ENCODE measurements at places on chromosomes 7 and 10.

GRCh38 chr7:67018940-67019339 lies 22.3 kb downstream of the TYW1 start:
- DNase-seq, result no peak

GRCh38 chr10:44261296-44261695 lies 123.6 kb downstream of the CXCL12 start:
- DNase-seq, result no peak

- no peak for DNase-seq
Observed at GRCh38 chr7:137393570-137393969, 50.0 kb upstream of the PTN start.

DNA sequence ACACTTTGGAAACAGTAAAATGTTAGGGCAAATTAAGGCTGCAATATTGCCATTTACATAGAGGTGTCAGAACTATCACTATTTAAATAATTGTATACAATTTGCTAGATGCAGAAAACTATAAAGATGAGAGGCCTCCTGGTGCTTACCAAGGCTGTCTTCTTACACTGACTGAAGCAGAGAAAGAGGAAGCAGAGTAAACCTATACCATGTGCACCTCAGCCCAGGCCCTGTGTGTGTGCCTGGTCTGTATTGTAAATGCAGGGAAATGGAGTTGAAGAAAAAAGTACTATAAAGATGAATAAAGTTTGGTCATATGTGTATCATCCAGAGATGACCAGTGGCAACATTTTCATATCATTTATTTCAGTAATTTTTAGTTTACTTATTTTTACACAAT lies 29.2 kb downstream of the ELMO1 start:
- no peak for DNase-seq

DNA sequence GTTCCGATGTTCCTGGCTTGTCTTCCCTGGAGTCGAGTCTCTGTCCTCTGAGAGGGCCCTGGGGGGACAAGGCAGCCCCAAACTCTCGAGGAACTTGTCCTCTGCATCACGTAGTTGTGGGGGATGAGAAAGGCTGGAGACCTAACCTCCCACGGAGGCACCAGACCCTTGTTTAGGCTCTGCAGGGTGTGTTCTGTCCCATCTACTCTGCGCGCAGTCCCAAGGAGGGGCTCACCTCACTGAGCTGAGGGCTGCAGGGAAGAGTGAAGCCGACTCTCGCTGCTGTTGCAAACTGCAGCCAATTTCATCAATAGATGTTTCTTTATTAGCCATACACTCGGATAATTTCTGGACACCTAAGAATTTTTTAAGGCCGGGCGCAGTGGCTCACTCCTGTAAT lies 186.7 kb upstream of the ADARB2 start:
- no peak for DNase-seq

DNA sequence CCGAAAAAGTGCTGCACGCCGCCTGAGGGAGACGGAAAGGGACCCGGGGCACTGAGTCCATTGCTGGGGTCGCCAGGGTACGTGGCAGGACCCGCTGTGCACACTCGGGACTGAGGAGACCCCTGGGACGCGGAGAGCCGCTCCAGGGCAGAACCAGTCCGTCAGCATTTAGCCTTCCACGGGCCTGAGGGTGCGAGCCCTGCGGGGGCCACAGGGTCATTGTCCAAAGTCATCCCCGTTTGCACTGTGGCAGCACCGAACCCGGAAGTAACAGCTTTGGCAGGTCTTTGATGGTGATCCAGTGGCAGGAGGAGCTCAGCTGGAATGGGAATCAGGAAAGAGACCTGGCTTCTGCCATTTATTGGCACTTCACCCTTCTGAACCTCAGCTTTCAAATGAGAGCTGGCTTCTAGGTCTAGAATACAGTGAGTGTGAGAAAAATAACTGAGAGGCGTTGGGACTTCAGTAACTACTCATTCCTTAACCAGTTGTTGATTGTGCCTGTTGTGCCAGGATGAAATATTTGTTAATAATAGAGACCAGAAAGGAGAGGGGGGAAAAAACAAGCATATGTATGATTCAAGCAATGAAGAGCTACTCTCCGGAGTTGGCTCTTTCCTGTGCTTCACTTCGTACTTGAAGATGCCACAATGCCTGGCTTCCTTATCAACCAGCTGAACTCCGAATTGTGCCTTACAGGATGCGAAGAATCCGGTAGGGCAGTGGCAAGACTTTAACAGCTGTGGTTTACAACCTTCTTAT lies 811 bp upstream of the ARHGAP12 start:
- DNase-seq, result peak; percentile 71

DNA sequence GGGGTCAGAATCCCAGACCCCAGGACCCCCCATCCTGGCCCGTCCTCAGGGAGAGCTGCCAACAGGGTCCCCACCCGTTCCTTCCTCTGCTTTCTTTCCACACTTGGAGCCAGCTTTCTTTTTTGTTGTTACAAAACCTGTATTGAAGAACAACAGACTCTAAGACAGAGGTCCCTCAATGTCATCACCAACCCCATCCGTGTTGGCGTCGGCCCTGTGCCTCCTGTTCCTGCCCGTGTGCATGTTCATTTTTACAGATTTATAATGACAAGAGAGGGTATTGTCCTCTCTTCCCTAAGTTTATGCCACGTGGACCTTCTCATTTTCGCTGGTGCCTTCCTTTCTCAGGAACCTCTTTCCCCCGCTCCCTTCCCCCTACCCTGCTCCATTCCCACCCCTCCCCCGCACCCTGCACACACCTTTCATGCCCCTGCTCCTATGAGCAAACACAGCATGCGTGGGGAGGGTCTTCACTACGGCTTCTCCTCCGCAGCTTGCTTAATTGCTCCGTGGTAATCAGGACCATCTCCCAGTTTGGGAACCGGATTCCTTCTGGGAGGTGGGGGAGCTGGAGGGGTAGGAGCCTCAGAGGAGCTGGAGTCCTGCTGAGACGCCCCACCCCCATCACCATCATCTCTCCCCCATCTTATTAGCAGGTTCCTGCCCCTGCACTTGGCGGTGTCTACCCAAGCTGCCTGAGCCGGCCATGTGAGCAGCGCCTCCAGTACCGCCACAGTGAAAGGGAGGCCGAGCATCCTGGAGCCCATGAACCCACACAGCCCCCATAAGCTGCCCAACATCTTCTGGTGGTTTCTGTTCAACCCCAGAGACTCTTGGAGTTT lies 88.0 kb upstream of the INSIG1 start:
- no peak for DNase-seq

- peak; percentile 94 for DNase-seq
Observed at GRCh38 chr7:55255496-55256445, 109.4 kb upstream of the LANCL2 start.

DNA sequence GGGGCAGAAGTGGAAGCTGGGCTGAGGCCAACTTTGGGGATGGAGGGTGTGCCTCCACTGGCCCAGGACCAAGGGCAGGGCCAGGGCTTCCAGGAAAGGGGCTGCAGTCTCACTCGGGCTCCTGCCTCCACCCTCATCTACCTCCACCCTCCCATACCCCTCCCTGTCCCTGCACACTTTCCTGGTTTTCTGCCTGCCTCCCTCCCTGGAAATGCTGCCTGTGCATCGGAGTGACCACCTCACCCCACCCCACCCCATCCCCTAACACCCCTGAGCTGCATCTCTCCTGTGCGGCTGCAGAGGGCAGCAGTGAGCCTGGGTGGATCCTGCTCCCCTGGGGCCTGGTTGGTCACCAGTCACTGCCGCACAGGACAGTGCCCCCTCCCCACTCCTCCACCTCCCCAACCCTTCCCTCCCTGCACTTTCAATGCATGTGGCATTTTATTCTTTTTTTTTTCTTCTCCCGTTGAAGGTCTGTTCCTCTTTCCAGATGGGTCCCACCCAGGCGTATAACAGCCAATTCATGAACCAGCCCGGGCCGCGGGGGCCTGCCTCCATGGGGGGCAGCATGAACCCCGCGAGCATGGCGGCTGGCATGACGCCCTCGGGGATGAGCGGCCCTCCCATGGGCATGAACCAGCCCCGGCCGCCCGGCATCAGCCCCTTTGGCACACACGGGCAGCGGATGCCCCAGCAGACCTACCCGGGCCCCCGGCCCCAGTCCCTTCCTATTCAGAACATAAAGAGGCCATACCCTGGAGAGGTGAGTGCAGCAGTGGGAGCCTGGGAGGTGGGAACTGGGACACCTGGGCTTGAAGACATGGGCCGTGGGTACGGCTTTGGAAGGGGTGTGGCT lies 54.1 kb upstream of the PPIF start:
- no peak for DNase-seq

GRCh38 chr7:157272351-157273207 lies 64.2 kb upstream of the DNAJB6 start:
- peak; percentile 64 for DNase-seq

Data from trophoblast cell (in vitro differentiated cells and primary cell).